ENCODE measurements at places on chromosomes 4 and X.

- DNase-seq: no peak
Observed at GRCh38 chr4:102511830-102512605, 10.9 kb downstream of the NFKB1 start.

- DNase-seq: no peak
Observed at GRCh38 chr4:149702414-149703293, 113.0 kb downstream of the IQCM start.

GRCh38 chr4:97530676-97531075, 612.6 kb downstream of the STPG2 start:
- DNase-seq: no peak

DNA sequence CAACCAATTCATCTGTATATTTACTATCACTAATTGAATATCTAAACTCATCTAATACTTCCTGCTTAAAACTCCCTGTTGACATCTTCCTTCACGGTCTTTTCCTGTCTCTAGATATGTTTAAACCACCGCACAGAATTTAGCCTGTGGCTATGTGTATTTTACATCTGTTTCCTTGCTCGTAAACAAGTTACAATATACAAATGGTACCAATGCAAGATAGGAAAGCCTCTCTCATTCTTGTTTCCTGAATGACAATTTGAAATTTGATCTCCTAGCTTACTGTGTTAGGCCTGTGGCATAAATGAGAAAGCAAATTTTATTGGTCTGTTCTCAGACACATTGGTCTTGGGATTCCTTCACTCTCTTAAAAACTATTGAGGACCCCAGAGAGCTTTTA, 89.7 kb upstream of the PCDH7 start:
- DNase-seq: no peak

GRCh38 chrX:48086082-48086481, 14.6 kb upstream of the ZNF630 start:
- no peak for DNase-seq

- DNase-seq: no peak
Observed at GRCh38 chrX:138917781-138918180, 206.3 kb upstream of the FGF13 start.

DNA sequence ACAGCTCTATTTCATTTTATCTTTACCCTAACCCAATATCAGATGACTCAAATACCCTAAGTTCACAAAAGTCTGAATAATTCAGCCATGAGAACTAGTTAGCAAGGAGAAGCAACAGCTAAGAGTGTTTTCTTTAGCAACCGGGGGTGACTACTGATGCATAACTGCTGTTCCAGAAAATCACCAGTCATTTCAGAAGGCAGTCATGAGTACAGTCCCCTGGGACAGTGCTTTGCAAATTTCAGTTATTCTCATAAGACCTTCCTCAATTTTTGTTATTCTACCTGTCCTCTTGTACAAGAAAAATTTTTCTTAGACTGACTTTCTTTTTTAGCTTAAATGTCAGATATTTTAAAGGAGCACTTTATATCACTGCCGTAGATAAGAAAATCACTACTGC, 16.4 kb downstream of the BANK1 start:
- DNase-seq: no peak

DNA sequence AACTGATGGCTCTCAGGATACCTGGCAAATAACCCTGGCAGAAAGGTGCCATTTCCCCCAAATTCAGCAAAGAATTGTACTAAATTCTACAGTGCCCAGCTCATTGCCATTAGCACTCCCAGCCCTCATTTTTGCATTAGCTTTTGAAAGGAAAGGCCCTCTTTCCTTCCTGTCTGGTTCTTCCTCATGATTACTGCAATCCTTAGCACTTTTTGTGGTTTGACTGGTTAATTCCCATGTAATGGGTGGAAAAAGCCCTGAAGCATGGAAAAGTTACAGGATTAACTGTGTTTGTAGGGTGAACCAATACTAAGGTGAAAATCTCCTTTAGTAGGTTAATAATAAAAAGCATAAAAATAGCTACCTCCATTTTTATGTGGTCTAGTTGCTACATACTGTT, 139.5 kb downstream of the NPNT start:
- DNase-seq: no peak

DNA sequence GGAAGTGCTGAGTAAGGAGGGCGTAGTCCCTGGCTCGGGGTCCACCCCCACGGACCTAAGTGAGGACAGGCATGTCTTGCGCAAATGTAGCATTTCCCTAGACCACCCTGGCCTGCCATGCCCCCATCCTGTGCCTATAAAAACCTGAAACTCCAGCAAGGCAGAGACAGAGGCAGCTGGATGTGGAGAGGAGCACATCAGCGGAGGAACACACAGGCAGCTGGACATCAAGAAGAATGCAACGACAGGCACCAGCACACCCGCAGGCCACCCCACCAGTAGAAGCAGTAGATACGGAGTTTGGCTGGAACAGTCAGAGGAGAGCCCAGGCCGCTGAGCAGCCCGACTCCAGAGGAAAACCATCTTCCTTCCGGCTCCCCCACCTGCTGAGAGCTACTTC, 345.9 kb downstream of the FSTL5 start:
- no peak for DNase-seq

DNA sequence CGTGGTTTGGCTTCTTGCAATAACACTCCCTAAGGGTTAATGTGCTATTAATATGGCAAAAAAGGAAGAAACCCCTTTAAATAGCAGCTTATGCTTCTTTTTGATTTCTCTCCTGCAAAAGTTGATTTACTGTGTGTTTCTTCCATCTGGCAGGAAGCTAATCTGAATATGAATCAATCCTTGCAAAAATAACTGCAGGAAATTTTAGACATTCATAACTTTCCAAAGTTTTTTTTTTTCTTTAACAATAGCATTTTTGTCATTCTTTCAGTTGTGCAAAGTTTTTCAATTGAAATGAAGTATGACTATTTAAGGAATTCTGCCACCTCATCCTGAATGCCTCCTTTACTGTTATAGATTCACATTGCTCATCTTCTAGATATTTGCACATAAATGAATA, 115.6 kb downstream of the SPANXA1 start:
- DNase-seq: no peak

DNA sequence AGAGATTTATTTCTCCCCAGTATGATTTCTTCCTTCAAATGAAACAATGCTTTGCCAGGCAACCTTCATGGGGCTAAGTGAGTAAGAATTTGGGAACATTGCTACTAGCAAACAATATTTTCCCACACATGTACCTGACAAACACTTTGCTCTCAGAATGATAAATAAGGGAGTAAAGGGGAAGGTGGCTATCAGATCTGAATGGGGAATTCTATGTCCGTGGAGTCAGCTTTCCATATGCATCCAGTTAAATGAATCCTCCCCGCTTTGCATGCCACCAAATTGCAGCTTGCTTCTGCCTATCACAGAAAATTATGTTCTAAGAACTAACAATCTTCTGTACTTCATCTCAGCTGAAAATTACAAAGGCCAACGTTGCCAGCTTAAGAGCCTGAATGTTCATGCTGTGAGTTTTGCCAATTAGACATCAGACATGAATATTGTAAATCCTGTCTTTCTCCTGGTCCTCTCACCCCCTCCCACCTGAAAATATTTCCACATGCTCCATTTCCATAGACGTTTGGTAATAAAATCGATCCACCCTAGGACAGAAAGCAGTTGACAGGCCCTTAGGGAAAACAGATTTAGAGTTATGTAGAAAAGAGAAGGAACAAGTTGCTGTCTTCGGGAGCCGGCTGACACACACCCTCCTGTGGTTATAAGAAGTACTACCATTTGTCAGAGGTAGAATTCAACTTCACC, 6.3 kb downstream of the MEPE start:
- no peak for DNase-seq

DNA sequence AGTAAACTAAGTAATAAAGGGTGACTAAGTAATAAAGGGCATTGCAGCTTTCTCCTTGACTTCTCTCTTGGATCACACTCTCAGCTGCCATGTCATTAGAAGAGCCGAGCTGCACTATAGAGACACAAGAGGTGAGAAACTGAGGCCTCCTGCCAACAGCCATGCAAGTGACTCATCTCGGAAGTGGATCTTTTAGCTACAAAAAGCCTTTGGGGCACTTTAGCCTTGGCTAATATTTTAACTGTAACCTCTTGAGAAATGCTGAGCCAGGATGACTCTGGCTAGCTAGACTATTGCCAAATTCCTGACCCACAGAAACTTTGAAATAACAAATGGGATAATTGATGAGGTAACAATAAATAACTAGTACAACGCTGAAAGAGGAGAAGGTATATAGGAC, 1.5 kb upstream of the NEIL3 start:
- DNase-seq: no peak

GRCh38 chrX:95383778-95384177, 1300.9 kb upstream of the DIAPH2 start:
- no peak for DNase-seq

- no peak for DNase-seq
Observed at GRCh38 chr4:173088144-173088543, 80.5 kb upstream of the GALNT7 start.

DNA sequence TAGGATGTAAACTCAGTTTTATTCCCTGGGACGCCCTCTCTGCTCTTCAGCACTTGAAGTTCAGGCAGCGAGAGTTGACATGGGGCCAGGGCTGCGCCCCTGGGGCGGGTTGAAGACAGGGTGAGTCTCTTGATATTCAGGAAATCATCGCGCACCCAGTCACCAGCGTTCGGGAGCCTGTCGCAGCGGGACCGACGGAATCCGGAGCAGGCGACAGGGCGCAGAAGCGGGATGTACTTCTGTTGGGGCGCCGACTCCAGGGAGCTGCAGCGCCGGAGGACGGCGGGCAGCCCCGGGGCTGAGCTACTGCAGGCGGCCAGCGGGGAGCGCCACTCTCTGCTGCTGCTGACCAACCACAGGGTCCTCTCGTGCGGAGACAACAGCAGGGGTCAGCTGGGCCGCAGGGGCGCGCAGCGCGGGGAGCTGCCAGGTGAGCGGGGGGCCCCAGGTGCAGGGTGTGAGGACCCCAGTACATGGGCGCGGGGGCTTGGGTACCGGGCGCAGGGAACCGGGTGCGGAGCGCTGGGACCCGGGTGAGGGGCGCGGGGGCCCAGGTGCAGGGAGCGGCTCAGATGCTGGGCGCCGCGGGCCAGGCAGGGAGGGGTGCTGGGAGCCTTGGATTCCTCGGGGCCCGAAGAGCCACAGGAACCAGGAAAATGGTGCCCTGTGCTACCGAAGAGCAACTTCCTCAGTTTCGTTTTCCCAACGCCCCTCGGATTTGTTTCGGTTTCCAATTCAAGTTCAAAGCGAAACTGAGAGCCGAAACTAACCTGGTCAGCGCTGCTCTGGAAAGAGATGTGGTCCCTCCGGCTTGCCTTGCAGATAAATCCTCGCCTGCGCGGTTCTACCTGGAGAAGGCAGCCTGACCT, at the start of gene HERC6:
HERC6 (plus strand) TSS at position 162 of the 869 bp plus-strand sequence; CDS start at position 232, 70 bp downstream.
- DNase-seq: peak; percentile 59

GRCh38 chr4:120491481-120491880, 424.8 kb upstream of the MAD2L1 start:
- DNase-seq: no peak

DNA sequence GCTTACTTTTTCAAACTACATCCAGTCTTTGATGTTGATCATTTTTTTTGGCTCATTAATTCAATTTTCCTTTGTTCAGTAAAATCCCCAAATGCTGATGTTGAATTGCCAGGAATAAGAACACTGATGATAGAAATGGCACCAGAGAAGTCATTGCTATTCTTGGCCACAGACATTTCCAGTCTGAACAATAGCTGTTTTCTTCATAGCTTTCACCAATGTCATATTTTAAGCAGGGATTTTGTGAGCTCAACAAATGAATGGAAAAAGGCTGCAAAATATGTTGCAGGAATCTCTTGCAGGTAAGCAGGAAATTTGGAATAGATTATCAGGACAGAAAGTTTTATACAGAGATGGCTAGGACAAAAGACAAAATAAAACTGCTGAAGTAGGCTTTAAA, 40.5 kb upstream of the GLRB start:
- DNase-seq: no peak

GRCh38 chr4:145055533-145056257, 42.3 kb downstream of the ANAPC10 start:
- DNase-seq: no peak

- DNase-seq: no peak
Observed at GRCh38 chrX:71989768-71990426, 79.3 kb downstream of the NHSL2 start.

DNA sequence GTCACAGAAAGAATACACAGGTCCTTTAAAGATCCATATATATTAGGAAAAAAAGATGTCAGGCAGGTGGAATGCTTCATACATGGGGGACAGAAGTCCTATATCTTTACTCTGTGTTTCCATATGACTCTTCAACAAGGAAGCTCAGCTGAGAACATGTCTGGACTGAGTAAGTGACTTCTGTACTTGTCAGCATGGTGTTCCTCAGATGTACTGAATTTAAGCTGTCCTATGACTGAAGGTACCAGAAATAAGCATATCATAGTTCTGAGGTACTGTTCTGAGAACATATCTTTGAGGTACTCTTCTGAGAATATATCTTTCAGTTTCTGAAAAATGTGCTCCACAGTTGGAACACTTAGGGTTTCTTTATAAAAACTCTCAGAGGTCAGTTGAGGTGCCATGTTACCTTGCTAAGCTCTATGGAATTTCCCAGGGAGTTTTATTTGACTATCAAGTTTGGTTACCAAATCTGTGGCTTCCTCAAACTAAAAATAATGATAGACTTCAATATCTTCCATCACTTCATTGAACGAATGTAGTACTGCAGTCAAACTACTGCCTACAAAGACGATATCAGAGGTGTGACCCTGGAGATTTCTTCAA, 597.2 kb upstream of the GNPDA2 start:
- DNase-seq: no peak

DNA sequence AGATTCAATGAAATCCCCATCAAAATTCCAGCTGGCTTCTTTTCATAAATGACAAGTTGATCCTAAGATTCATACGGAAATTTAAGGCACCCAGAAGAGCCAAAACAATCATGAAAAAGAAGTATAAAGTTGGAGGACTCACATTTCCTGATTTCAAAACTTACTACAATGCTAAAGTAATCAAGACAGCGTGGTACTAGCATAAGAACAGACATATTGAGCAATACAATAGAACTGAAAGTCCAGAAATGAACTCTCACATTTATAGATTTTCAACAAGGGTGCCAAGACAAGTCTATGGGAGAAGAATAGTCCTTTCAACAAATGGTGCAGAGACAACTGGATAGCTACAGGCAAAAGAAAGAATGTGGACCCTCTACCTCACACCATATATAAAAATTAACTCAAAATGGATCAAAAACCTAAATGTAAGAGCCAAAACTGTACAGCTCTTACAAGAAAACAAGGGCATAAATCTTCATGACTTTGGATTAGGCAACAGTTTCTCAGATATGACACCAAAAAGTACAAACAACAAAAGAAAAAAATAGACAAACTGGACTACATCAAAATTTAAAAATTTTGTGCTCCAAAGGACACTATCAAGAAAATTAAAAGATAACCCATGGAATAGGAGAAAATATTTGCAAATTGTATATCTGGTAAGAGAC, 28.5 kb downstream of the SASH3 start:
- no peak for DNase-seq

DNA sequence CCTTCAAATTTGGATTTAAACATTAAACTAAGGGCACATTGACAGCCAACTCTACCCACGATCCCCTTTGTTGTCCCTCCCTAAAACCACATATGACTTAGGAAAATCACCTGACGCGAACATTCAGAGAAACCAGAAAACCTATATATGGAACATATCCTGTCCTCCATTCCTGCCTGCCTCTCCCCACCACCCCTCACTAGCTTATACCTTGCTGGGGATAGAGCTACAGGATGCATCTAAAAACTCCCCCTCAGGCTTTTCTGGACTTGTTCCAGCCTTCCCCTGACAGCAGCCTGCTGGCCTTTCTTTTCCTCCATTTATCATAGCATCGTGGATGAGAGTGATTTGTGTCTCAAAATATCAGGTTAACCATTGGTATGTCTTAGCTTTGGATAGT, 8.8 kb downstream of the STK26 start:
- DNase-seq: no peak

- DNase-seq: no peak
Observed at GRCh38 chr4:183413234-183414200, 30.9 kb upstream of the CDKN2AIP start.

All from stimulated activated CD4-positive, alpha-beta T cell treated with anti-CD3 and anti-CD28 coated beads, TNF-alpha, amount 100 ng/mL, for 48 hours (primary cell).